ENCODE measurements at places on chromosomes 12 and 14.

GRCh38 chr14:80521456-80521855 lies 310.2 kb upstream of the DIO2 start:
- DNase-seq, result no peak

DNA sequence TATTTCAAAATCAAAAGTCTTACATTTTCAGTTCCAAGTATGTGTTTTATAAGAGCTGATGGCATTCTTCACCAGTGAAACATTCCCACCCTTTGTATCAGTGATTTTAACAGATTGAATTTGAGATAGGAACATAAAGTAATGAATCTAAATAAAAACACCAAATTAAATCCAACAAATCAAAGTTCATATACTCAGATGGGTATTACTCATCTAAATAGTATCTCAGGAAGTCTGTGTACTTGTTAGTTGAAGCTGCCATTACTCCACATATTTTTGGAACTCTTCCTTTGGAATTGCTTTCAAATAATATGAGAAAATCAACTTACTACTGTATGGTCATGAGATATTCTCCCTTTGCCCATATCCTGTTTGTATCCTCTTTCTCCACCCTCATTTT lies 89.1 kb downstream of the MIA2 start:
- DNase-seq, result no peak

GRCh38 chr12:52037248-52037861 lies 13.9 kb upstream of the NR4A1 start:
- no peak for DNase-seq

DNA sequence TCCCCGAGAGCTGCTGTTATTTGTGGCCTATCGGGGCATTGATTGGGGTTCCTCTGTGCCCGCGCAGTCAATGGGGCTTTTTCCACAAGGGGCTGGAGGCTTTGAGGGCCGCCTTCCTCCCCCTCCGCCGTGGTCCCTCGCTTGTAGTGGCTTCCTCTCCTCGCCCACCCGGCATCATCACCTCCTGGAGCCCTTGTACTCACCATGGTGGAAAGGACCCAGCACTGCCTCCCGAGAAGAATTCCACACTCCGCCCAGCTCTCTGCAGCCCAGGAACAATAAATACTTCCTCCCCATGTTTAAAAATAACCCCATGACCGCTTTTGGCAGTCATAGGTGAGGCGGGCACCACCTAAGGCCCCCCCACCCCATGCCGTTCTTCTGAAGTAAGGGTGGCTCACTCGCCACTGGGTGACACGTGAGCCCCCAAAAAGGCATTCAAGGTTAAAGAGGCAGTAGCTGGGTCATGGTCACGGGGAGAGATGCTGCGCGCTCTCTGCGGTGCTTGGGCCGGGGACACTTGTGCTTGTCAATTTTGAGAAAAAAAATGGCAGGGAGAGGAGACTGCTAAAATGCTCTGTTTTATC lies at the start of gene MYL2:
Gene MYL2, minus strand, starts transcription at position 256 of the 587 bp plus-strand sequence. Its CDS starts 50 bp downstream, at position 206.
- DNase-seq, result no peak

DNA sequence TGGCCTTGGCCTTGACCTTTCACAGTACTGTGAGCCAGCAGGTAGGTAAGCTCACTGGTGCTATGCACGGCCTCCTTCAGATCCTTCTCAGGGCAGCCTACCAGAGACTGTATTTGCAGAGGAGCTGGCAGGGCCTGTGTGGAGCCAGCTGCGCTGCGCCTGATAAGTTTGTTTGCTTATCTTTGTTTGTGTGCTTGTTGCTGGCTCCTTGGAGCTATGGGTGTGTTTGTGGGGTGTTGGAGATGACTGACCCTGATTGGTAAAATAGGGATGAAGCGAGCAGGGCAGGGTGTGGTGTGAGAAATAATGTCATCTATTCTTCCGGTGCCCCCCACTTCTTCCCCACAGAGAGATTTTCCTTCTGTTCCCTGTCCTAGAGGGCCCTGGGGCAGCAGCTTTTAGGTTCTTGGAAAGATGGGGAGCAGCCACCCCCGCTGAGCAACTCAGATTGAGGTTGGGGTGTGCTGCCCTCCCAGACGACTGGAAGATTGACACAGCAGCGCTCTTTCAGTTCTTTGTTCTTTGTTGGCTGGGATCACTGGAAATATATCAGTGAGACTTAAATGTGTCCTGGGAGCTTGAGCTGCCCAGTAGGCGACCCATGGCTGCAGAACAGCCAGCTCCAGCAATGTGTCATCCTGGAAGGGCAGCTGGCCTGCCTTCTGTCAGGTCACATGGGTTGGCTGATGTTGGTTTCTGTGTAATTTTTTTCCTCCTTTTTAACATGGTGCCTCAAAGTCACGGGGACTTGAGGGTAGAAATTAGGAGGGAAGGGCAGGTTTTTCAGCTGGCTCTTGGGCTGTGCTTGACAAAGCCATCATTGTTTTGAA lies 19.6 kb downstream of the MLXIP start:
- DNase-seq, result no peak

All from CD8-positive, alpha-beta T cell (primary cell).